ENCODE measurements at places on chromosomes 7 and 10.

- DNase-seq, result no peak
Observed at GRCh38 chr10:71308244-71308643, 10.8 kb upstream of the SLC29A3 start.

- no peak for DNase-seq
Observed at GRCh38 chr10:99234791-99235657, 628 bp downstream of the HPSE2 start.

DNA sequence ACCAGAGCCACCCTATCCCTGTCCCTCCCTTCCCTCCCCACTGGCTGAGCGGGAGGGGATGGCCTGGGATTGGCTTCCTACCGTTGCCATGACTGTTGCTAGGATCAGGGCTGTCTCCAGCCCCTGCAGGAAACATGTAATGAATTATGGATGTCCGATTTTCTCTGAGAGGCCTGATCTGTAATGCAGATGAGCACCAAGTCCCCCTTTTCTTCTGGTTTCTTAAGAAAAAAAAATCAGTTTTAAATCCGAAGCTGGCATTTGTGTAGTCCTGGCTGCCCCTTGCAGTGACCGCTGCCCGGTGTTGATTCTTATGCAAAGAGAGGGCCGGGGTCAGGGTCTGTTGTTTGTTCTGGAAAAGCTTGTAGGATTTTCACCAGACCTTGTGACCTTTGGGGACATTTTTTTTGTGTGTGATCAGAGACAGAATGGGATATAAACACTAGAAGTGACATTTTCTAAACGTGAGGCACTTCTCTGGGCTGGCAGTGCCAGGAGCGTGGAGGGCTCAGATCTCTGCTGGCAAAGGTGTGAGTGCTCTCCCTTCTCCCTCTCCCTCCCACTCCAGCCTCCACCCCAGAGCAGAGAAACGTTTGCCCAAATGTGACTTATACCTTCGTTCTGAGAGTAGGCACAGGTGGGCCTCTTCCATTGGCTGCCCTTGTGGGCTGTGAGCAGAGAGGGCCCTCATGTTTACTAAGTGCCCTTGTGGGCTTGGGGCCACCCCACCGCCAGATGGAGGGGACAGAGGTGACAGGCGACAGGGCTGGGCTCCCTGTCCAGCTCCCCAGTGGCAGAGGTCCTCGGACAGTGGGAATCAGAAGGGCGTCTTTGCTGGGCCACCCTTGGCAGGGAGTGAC lies 127.5 kb downstream of the DNAJB6 start:
- DNase-seq, result no peak

GRCh38 chr7:151595702-151596350 lies 76.1 kb upstream of the RHEB start:
- no peak for DNase-seq

- no peak for DNase-seq
Observed at GRCh38 chr7:73342645-73343044, 14.7 kb downstream of the FKBP6 start.

DNA sequence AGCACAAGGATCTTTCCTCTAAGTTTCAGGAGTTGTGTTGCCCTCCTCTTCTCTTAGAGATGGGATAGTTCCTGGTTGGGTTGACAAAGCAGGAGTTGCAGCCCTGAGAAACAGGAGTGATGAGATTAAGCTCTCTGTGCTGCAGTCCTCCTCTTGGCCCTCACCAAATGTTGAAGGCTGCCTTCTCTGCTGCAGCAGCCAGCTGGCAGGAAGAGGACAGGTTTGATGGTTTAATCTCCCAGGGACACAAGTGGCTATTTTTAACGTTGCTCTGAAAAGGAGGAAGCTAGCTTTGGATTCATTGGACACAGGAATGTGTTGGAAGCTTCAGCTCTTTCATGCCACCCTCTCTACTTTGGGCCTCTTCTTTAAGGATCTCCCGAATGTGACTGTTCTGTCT lies 9.4 kb downstream of the STRIP2 start:
- DNase-seq, result no peak

GRCh38 chr7:49244543-49244942 lies 320.2 kb downstream of the CDC14C start:
- no peak for DNase-seq

Data from cortex of kidney (tissue), 1 donor.